ENCODE measurements at places on chromosomes 11 and 22. TPM values are rescaled to one million over a fixed set of nuclear protein-coding genes. Genes with fewer than 3 reads are reported as not detected.

GAB4 gene
- total RNA-seq, result not detected

RBMXL2 gene
- total RNA-seq, result not detected

SCN2B gene
- not detected for total RNA-seq

CYP2D6 gene
- total RNA-seq, result 0.13 TPM

GRCh38 chr11:60838132-60838531, 3.8 kb upstream of the CCDC86 start:
- peak; percentile 52 for DNase-seq

GRCh38 chr11:71486320-71486719, 33.3 kb downstream of the NADSYN1 start:
- DNase-seq, result no peak

DNA sequence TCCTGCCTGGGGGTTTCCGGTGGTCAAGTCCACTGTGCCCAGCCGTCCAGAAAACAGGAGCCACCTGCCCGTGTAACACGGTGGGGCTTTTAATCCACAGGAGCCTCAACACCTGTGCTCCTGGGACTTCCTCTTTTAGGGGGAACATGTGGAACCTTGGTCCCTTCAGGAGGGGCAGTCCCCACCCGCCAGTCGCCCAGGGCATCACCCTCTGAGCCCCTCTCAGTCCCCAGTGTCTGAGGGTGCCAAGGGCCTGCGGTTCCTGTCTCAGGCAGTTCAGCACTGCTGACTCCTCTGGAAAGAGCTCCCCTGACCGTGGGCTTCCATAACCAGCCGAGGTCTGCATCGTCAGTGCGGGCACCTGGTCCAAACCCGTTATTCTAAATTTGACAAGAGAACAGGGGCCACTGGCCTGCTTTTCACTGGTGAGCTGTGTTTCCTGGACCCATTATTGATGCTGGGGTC, 15.8 kb downstream of the KRTAP5-5 start:
- no peak for DNase-seq

DNA sequence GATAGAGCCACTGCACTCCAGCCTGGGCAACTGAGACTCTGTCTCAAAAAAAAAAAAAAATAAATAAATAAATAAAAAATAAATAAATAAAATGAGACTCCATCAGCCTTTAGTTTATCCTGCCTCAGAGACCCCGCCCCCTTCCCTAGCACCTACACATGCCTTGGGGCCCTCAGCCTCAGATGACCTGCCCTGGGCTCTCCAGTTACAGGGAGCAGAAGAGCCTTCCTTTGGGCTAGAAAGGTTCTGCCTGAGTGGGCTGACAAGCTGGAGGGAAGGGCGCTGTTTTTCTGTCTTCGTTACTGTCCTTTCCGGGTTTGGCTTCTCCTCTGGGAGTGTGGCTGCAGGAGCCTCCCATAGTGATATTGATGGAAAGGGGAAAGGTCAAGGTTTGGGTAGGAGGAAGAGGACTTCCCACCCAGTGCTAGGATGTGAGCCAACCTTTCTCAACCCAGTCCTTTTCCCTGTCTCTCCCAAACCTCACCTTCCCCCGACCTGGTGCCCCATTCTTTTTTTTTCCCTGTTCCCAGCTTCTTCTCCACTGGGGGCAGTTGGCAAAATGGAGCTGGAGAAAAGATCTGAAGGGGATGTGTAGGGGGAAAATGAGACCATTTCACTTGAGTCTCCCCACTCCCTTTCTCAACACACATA, 1.5 kb upstream of the SF3B2 start:
- peak; percentile 22 for DNase-seq

DNA sequence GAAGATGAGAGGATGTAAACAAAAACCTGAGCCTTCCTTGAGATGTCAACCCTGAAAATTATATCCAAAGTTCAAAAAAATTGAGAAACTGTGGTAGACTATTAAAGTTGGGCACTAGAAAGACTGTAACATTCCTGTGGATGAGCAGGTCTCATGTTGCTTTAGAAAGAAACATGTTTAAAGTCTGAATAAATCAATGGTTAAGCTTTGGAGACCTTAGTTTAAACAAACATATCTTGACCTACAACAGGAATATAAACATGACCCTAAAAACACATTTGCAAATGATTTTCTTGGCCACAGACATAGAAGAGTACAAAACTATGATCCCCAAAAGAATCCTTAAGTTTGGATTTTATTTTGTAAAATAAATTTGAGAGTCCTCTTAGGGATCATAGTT, 38.1 kb upstream of the PCF11 start:
- no peak for DNase-seq

DNA sequence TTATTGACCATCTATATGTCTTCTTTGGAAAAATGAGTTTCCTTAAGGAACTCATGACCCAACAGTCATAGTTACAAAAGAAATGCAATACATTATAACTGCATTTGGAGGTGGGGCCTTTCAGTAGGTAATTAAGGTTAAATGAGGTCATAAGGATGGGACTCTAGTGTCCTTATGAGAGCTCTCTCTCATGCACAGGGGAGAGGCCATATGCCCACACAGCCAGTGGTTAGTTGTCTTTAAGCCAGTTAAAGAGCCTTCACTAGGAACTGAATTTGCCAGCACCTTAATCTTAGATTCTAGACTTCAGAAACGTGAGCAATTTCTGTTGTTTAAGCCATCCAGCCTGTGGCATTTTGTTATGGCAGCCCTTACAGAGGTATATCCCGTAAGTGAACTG, 27.3 kb downstream of the INTS4 start:
- DNase-seq, result no peak

DNA sequence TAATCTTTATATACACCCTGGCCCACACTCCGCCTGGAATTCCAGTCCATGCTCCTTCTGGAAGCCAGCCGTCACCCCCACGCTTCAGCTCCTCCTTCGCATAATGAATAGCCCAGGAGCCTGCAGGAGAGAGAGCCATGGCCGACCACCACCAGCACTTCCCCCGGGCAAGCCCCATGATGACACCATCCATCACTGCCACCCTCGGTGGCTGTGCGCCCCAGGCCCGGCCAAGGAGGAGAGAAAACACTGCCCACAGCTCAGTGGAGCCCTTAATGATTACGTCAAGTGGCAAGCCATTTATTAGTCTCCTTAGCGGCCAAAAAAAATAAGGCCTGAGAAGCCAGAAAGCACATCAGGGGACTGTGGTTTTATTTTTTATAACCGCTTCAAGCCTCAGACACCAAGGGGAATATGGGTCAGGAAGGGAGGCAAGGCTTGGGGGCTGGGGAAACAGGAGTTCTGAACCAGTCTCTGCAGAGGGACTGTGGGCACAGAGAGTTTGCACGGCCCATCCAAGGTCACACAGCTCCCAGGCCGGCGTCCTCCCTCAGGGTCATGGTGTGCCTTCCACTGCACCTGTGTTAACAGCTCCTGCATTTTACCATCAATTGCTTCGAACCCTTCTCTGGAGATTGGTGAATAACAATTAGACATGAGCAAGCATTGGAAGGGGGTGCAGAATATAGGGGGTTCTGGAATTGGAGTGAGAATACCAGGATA, 134.3 kb downstream of the MN1 start:
- DNase-seq, result no peak

DNA sequence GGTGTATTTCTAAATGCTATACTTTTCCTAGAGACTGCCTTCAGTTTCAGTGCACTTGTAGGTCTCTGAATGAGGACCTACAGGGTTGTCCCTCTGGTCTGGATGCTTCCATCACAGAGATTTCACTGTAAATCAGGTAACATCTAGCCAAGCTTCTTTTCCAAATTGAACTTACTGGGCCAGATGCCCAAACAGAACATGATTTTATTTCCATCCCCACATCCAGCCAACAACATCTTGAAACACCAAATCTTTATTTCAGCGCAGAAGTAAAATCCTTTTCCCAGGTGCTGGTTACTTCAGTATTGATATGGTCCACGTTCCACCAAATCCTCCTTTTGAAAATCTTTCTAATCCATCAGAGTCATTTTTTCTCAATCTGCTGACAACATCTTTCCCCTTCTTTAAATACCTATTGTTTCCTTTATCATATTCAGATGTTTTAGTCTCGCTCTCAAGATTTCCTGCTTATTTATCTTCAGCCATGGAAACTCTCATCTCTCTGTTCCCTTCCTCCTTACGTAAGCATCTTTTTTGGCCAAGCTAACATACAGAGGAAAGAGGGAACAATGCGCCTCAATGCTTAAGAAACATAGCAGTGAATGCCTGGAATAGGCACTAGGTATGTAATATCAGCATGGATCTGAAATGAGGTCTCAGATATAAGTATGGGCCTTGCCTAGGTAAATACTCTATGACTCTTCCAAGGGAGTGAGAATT, 201.2 kb upstream of the MTNR1B start:
- no peak for DNase-seq

DNA sequence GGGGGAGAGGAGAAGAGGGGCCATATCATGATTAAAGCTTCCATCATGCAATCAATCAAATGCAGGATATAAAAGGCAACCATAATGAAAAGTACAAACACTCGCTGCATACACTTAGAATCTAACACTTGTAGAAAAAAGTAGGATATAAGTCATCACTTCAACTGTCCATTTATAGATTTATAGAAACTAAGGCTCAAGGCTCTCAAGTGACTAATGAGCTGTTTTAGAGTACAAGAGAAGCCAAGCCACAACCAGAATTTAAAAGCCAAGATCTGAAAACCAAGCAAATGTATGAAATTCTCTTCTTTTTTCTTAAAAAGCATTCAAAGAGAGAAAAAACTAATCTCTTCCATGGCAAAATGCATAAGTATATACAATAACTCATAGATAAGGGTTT, 160.2 kb upstream of the BLID start:
- DNase-seq, result peak; percentile 23

- peak; percentile 93 for DNase-seq
Measured at GRCh38 chr11:12159351-12160099, 49.1 kb downstream of the MICAL2 start.

DNA sequence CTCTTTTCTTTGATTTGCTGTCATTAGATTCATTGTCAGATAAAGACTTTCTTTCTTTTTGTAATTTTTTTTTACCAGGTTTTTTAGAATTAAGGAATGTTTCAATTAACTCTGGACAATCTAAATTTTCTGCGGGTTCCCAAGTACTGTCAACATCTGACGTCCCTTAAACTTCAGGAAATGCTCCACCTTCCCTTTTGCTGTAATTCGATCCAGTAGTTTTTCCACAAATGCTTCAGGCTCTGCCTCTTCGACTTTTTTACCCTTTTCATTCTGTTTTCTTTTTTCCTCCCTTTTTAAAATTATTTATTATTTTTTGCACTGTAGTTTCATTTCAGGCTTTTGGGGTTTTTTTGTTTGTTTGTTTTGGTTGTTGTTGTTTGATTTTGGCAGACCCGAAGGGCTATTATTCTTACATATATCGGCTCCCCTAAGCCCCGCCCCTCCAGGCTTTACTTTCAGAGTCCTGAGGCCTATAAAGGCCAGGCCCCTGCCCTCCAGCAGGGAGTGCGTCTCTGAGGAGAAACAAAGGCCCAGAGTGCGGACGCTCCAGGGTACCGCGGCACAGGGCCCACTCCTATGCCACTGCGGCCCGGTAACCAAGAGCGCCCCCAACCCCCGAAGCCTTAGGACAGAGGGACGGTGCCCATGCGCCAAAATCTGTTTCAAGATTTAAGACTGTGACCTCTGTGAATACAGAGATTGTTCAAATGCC, 116.4 kb downstream of the TYR start:
- peak; percentile 29 for DNase-seq

GRCh38 chr22:19147195-19147780, 2.8 kb downstream of the GSC2 start:
- no peak for DNase-seq

GRCh38 chr11:32316232-32316631, 119.1 kb downstream of the WT1 start:
- DNase-seq, result no peak

DNA sequence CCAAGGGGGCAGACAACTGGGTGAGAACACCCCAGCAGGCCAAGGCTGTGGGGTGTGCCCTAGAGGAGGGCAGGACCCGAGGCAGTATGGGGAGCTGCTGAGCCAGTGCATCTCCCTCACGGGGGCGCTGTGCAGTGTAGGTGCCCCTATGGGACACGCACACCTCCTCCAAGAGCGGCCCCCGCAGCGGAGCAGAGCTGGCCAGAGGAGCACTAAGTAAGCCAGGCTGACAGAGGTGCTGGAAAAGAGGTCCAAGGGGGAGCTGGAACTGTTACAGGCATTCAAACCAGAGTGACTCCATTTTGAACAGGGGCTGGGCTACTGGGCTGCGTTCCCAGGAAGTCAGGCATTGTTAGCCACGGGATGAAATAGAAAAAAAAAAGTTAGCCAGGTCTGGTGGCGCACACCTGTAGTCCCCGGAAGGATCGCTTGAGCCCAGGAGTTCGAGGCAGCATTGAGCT, 41.8 kb downstream of the TST start:
- peak; percentile 65 for DNase-seq

GRCh38 chr11:66685276-66686099, 7.8 kb upstream of the RBM4B start:
- no peak for DNase-seq

DNA sequence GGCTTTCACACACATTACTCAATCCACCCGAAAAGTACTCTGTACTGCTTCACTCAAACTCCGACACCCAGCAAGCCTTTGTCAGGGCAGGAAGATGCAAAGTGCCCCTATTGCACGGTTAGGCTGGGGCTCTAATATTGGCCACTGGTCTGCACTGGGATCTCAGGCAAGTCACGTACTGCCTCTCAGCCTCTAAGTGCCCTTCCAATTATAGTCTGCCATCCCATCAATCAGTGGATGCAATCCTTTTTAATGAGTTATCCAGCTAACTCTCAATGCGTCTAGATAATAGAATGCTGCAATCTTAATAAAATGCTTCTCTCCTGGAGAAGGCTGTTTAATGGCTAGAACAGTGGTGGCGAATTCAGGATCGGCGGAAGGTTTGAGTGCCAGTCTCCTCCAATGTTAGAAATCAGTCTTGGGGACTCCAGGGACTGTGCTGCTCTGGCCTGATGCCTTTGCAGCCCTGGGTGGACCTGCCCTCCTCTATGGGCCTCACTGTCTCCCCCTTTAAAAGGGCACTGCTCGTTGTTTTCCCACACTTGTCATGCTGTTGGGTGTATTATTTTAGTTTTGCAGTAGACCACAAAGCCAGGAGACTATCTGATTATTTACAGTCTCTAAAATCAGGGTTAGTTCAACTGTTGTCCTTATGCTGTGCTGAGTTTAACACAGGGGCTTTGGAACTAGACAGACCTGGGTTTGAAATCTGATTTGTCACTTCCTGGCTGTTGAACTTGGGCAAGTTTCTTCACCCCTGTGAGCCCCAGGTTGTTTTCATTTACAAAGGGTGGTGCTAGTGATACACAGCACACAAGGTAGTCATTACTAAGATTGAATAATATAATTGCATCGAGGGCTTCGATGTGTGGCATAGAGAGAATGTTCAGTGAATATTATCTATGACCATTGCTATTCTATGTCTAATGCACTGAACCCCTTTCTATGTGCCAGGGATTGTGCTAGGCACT, 36.7 kb downstream of the CLMP start:
- DNase-seq, result no peak
